Aorta (tissue), 5 donors: ENCODE measurements at places on chromosomes 5 and 9. TPM values are rescaled to one million over a fixed set of nuclear protein-coding genes. Genes with fewer than 3 reads are reported as not detected.

MAMDC2 gene
- total RNA-seq = 5.9 TPM

HDAC3 gene
- total RNA-seq = 52.4 TPM

DNA sequence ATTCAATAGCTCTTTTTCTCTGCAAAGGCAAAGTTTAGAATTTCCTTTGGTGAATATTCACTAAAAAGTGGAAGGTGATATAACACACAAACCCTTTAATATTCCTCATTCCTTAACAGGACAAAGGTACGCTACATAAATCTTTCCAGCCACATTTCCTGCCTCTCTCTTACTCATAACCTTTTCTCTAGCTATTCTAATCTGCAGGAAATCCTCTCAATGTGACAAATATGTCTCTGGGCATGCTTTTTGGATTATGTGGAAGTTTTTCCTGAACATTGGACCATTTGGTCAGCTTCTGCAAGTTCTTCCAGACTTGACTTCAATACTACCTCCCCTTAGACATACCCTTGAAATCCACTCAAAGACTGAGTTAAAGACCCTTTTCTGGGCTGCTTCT lies 186.3 kb upstream of the TUSC1 start:
- no peak overlapping the region for H3K4me3 ChIP-seq
- no peaks in the 10 kb centered on the region for H3K36me3 ChIP-seq
- H3K27ac ChIP-seq = no peak overlapping the region
- no peaks in the 10 kb centered on the region for H3K27me3 ChIP-seq

DNA sequence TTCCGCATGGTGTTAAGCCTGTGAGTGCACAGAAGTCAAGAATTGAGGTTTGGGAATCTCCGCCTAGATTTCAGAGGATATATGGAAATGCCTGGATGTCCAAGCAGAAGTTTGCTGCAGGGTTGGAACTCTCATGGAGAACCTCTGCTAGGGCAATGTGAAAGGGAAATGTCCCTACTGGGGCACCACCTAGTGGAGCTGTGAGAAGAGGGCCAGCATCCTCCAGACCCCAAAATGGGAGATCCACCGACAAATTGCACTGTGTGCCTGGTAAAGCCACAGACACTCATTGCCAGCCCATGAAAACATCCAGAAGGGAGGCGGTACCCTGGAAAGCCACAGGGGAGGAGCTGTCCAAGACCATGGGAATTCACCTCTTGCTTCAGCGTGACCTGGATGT lies 3.6 kb upstream of the SAXO1 start:
- H3K36me3 ChIP-seq = no peaks in the 10 kb centered on the region
- no peaks in the 10 kb centered on the region for H3K4me1 ChIP-seq
- no peak overlapping the region for H3K4me3 ChIP-seq

- no peaks in the 10 kb centered on the region for H3K27me3 ChIP-seq
- no peak overlapping the region for H3K27ac ChIP-seq
- H3K4me1 ChIP-seq = peaks cover 13% of the 10 kb centered on the region
- H3K36me3 ChIP-seq = no peaks in the 10 kb centered on the region
Observed at GRCh38 chr9:94821098-94821887, 94.8 kb downstream of the AOPEP start.

DNA sequence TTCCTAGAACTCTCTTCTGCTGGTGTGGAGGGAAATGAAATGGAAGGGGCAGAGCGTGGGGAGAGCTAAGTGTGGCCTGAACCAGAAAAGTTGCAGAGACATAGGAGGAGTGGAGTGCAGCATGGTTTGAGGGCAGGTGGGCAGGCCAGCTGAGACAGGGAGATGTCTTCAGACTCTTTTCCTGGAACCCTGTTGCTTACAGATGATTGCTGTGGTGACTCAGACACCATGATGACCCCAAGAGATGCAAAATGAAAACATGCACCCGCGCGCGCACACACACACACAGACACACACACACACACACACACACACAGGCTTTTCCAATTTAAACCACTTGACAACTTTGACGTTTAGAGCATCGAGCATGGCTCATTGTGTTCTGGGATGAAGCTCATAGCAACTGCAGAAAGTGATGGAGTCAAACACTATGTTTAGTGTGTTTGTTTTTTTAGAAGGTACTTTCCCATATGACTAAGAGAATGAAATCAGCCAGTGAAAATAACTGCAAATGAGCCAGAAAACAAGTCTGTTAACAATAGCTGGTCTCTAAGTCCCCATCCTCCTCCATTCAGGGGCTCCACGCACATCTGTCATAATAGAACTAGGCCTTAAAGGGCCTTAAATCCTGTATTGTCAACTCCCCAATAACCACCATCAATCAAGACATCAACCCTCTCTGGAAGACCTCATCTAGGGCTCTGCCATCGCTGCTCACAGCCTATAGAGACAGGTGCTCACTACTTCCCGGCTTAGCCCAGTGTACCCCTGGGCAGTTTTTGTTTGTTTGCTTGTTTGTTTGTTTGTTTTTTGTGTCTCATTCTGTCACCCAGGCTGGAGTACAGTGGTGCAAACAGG lies 9.6 kb downstream of the TMOD1 start:
- no peak for DNase-seq
- no peaks in the 10 kb centered on the region for H3K4me1 ChIP-seq
- H3K27ac ChIP-seq = no peak overlapping the region
- no peaks in the 10 kb centered on the region for H3K27me3 ChIP-seq

DNA sequence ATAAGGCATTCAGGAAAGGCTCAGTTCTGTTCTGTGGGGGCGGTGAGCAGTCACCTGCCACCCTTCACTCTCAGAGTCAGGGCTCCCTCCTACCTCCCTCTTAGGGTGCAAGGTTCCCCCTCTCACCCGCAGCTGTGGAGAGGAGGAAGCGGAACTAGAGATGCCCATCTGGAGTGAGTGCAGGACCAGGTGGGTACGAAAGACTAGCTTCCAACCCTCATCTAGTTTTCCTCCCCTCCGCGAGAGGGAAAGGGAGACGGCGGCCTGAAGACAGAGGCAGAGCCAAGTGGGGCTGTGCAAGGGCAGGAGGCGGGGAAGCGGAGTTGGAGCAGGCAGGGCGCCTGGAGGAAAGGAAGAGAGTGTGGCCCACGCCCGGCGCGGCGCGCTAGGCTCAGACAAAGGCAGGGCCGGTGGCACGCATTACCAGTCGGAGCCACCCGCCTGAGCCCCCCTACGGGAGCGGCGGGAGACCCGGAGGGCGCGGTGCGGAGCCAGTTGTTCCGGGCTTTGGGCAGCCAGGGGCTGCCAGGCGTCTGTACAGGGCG lies 7.3 kb downstream of the PRR7 start:
- H3K4me1 ChIP-seq = no peaks in the 10 kb centered on the region
- H3K27me3 ChIP-seq = no peaks in the 10 kb centered on the region
- H3K4me3 ChIP-seq = no peak overlapping the region
- H3K27ac ChIP-seq = no peak overlapping the region

- H3K27me3 ChIP-seq = no peaks in the 10 kb centered on the region
- no peak overlapping the region for H3K4me3 ChIP-seq
- no peaks in the 10 kb centered on the region for H3K4me1 ChIP-seq
- DNase-seq = no peak
- H3K27ac ChIP-seq = no peak overlapping the region
Observed at GRCh38 chr9:113844466-113844865, 31.6 kb upstream of the ZNF618 start.

DNA sequence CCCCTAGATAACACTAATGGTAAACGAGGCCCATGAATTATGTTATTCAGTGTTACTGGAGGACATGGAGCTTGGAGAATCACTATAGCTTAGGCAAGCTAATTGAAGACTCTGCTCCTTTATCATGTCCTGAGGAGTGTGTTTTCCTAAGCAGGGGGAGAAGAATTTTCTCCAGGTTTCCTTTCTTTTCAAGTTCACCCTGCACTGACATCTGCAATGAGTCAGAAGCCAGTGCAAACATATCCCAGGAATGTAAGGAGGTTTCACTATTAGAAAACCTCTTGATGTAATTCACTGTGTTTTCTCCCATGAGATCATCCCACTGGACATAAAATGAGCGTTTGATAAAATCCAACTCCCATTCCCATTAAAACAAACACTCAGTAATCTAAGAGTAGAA lies 75.6 kb downstream of the DMRT2 start:
- no peaks in the 10 kb centered on the region for H3K36me3 ChIP-seq
- no peak overlapping the region for H3K4me3 ChIP-seq
- DNase-seq = no peak
- H3K27me3 ChIP-seq = peaks cover 2% of the 10 kb centered on the region

GRCh38 chr5:134554319-134555222 lies 29.1 kb downstream of the JADE2 start:
- H3K27me3 ChIP-seq = no peaks in the 10 kb centered on the region
- no peak overlapping the region for H3K4me3 ChIP-seq
- DNase-seq = no peak
- H3K27ac ChIP-seq = peak overlapping the region; percentile 16
- H3K36me3 ChIP-seq = no peaks in the 10 kb centered on the region
